NCI-H1436 treated with DMSO at 0.1 percent for 48 hours (cell line): ENCODE measurements at places on chromosomes 3 and 15.

DNA sequence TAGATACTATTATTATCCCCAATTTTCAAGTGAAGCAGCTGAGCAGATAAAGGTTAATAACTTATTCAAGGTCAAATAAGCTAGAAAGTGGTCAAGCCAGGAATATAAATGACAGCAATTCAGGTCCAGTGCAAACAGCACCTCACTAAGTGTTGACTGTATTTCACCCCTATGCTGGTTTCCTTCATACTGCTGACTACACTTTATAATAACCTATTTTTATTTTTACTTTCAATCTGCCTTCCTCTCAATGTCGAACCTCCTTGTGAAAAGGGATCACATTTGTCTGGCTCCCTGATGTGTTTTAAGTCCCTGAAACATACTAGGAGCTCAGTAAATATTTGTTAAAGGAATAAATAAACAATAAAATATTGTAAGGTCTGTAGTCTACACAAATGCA lies 146.1 kb downstream of the NAALADL2 start:
- DNase-seq = no peak

GRCh38 chr15:78082106-78082742 lies 4.7 kb upstream of the TBC1D2B start:
- DNase-seq = no peak

DNA sequence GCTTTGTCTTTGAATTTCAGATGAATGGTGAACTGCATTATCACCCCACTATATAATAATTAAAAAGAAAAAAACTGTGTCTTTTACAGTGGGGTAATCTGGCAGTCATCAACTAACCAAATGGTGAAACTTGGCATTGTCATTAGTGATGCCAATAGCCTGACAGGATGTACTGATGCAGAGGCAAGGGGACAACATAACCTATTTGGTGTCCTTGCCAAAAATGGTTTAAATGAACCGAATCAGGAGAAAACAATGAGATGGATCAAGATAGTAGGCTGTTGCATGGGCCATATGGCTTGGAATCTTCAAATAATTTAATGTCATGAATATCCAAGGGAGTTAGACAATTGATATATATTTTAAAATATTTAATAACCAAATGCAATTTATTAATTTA lies 738.7 kb downstream of the FHIT start:
- no peak for DNase-seq

GRCh38 chr3:62970648-62971047 lies 95.4 kb upstream of the CADPS start:
- no peak for DNase-seq

DNA sequence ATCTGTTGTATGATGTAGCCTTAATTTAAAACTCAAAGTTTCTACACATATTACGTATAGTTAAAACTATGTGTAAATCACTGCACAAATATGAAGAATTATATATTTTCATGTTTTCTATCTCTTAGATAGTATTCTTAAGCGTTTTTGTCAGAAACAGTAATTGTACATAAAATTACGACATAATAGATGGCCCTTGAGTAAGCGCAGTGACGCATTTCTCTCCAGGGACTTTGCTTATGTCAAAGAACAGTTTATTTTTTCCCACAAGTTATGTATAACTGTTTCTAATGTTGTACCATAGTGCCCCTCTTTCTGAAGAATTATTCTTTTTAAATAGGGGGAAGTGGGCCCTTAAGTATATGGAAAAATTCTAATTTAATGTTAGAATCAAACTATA lies 934.0 kb downstream of the VGLL3 start:
- no peak for DNase-seq

- DNase-seq = no peak
These were observed 30.1 kb downstream of the TIPARP start for GRCh38 chr3:156704370-156705036.

DNA sequence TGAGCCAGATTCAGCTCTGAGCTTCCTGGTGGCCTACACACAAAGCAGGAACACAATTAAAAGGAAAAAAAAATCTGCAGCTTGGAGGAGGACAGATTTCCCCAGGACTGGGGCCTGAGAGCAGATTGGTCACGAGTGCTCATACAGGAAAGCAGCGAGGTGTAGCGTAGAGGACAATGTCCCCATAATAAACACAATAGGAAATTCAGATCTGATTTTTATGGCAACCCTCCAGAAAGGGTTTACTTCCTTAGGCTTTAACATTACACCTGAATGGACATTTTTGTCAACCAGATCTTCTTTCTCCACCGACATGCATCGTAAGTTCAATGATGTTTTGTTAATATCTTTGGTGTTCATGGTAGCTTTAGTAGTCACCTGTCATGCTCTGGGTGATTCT lies 23.3 kb downstream of the SLC6A20 start:
- DNase-seq = no peak

- no peak for DNase-seq
These were observed 535.8 kb downstream of the TBL1XR1 start for GRCh38 chr3:176661432-176661964.

GRCh38 chr3:189841473-189842205 lies 210.4 kb downstream of the TP63 start:
- no peak for DNase-seq

DNA sequence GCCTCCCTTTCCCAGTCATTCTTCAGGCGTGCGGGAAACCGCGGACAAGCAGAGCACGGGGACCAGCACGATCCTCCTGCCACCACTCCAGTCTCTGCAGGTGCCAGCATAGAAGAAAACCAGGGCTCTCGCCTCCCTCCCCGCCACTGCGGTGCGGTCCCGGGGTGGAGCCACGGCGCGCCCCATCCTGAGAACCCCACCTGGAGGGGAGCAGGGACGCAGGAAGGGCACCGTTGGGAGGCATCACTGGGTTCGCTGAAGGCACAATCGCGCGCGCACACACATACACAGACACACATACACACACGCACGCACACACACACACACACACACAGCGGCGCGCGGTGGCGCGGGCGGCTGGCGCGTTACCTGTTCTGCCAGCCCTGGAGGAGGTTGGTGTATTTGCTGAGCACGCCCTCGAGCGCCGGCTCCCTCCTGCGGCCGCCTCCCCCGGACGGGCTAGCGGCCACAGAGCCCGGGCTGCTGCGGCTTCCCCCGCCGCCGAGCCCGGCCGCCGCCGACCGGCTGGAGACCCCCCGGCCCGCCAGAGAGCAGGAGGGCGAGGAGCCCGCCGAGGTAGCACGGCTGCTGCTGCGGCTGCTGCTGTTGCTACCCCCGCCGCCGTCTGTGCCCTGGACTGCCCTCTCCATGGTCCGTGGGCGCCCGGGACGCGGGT lies 394 bp downstream of the OSBPL10 start:
- no peak for DNase-seq

GRCh38 chr3:47441796-47442551 lies 33.8 kb downstream of the SCAP start:
- DNase-seq = no peak

DNA sequence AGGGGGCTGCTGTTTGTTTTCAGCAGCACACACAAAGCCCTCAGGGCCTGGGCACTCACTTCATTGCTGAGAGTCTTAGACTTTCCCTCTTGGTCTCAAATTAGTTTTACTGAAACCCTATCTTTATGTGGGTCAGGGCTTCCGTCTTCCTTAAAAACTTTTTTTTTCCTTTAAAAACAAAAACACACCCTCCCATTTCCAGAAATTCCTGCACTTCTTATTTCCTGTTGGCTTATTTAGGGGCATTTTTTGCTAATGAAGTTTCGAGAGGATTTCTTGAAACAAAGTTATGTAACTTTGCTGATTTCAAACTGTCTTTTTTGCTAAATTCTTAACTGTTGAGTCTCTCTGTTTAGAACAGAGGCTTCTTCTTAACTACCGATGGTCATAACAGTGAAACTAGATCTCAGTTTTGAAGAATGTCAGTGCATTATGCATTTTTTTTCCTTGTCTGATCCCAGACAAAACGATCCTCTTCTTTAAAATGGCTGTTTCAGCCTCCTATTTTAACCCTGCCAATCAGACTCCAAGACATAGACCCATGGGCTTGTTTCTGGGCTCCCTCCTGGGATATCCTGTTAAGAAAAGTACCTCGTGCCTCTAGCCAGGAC lies 23.3 kb downstream of the ANAPC13 start:
- DNase-seq = no peak

DNA sequence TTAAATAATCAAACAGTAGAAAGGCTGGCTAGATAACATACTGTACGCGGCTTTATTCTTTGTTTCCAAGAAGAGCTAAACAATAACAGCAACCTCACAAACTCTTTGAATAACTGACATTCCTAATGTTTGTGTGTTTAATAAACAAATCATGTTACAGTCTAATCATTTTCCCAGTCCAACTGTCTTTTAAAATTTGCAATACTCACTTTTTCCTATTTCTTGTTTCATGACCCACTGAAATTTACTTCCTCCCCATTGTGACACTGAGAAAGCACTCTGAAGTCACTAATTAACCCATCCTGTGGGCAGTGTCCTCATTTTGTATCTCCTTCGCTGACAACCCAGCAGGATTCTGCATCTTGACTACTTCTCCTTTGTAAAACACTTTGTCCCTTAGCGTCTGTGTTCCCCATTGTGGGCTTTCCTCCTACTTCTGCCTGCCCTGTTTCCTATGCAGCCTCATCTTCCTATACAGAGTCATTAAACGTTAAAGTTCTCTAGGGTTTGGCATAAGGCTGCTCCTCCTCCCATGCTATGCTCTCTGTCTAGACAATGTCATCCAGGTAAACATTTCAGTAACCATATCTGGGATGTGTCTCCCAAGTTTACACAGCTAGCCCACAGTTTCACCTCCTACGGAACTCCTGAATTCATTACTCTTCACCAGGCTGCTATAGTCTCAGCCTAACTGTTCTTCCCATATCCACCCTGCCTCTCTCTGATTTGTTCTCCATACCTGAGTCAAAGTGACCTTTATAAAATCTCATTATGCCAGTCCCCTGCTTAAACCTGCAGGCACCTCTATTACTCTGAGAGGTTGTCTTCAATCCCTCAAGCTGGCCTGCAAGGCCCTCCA lies 148.9 kb downstream of the GREM1 start:
- no peak for DNase-seq

DNA sequence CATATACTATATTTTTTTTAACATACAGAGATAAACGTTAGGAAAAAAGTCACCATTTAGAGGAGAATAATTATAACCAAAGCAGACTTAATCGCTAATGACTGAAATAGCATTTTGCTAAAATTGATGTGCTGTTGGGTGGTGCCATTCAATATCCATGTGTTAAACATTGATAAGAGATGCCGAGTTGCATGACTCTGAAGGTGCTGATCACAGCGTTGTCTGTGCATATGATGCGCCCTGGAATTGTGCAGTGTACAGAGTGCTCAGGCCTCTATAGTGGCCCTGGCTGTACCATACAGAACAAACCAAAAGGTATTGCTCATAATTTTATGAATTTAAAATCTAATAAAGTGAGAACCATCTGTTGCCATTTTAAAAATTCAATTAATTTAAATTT lies 168.3 kb downstream of the MEIS2 start:
- no peak for DNase-seq

DNA sequence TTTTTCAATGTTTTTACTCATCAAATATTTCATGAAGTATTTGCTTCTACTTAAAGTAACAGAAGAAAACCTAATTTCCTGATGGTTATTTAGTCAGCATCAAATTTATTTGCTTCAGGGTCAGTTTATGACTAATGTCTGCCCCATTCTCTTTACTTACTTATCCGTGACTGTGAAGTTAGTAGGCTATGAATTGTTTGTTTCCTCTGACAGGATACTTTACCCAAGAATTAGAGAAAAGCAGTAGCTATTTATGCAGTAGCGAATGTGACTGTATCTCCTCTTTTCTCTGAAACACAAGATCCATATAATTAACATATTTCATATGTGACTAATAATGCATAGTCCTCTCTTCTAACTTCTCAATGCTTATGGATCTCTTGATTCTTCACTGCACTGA lies 329.9 kb upstream of the ROBO1 start:
- DNase-seq = no peak

GRCh38 chr3:149316437-149316836 lies 17.0 kb downstream of the TM4SF18 start:
- no peak for DNase-seq

GRCh38 chr3:26825454-26825853 lies 202.9 kb downstream of the LRRC3B start:
- DNase-seq = no peak

DNA sequence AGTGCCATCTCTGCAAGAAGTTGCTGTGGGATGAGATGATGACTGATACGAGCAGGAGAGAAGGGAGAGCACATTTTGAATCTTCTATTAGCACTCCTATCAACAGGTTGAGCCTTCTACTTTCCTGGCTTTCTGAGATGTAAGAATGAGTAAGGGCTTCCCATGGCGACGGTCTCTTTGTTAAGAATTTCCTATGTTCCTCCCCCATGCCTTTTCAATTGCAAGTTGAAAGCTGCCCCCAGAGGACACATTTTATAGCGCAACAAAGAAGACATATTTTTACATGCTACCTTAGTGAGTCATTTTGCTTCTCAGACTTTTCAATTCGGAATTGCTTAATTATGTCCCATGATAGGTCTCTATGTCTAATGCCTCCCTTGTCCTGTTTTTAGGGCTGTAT lies 71.3 kb upstream of the LRTM1 start:
- no peak for DNase-seq

GRCh38 chr15:63749330-63749942 lies 84.3 kb downstream of the HERC1 start:
- DNase-seq = no peak

GRCh38 chr15:69893863-69894262 lies 203.9 kb downstream of the TLE3 start:
- DNase-seq = no peak

DNA sequence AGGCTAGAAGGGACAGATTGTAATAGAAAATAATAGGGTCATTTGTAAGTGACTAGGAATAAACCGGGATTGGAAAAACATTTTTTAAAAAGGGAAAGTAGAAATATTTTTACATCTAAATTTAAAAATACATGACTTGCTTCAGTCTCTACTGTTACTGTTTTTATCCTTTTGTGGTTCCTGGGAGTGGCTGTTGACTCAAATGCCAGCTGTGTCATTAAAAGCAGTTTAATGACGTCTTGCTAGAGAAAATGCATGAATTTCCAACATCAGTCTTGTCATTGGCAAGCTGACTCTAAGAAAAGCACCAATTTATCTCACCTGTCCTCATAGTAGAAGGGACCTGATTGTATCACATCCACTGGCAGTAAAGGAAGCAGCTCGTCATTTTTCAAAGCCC lies 16.7 kb upstream of the LCMT2 start:
- no peak for DNase-seq

DNA sequence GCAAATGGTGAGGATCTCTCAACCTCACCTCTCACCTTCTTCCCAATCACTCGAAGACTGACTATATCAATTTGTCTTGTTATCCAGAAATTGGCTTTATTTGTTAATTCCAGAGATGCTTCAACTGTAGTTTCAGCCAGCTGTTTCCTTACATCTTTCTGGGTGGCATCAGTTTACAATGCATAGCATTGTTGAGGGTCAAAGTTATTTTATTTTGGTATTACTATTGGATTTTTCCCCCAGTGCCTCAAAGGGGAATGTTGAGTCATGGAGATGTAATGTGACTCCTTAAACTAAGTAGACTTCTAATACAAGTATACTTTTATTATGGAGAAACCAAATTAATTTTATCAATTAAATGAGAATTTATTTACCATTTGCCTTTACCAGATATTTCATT lies 351.6 kb downstream of the TIGIT start:
- DNase-seq = no peak

- no peak for DNase-seq
These were observed 38.6 kb upstream of the TTC14 start for GRCh38 chr3:180563406-180563805.

- no peak for DNase-seq
These were observed 18.6 kb upstream of the NR2F2 start for GRCh38 chr15:96311956-96312294.

- DNase-seq = no peak
These were observed 94.1 kb upstream of the CHL1 start for GRCh38 chr3:102484-102883.
